ENCODE measurements at places on chromosomes 4 and X.

GRCh38 chr4:67616478-67616877 is 58.0 kb downstream of the STAP1 start:
- H3K36me3 ChIP-seq = peaks cover 21% of the 10 kb centered on the region
- H3K4me1 ChIP-seq = peaks cover 6% of the 10 kb centered on the region
- H3K27me3 ChIP-seq = no peaks in the 10 kb centered on the region
- no peak overlapping the region for H3K27ac ChIP-seq
- no peak overlapping the region for H3K4me3 ChIP-seq

DNA sequence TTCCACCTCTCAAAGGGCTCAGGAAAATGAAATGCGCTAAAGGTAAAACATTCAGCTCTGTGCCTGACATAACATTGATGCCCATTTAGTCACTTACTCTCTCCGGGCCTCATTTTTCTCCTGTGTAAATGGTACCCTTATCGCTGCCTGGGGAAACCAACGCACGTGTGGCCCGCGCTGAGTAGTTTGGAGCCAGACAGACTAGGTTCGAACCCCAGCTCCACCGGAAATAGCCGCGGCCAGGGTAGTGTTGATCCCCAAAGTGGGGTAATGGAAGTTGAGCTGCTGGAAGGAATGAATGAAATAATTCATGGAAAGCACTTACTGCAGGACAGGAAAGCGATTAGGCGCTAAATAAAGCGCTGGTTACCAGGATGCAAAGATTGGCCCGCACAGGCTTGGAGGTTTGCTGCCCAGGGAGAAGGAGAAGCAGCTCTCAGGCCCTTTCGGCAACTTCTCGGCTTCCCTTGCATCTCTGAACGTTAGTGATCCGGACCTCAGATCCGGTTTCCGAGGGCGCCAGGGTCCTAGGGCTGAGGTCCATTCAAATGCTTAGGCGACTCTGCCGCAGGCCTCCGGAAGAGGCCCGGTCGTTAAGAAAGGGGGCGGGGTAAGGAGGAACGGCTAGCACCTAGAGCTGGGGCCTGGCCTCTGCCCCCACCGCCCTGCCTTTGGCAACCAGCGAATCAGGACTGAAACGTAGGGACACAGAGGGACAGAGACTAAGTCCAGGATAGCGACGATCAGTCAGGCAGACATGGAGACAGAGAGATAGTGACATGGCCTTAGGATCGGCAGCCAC is 13.3 kb downstream of the NKX3-2 start:
- no peaks in the 10 kb centered on the region for H3K36me3 ChIP-seq
- no peak overlapping the region for H3K4me3 ChIP-seq
- H3K27me3 ChIP-seq = peaks cover 31% of the 10 kb centered on the region

- H3K27ac ChIP-seq = no peak overlapping the region
- H3K27me3 ChIP-seq = no peaks in the 10 kb centered on the region
- H3K36me3 ChIP-seq = no peaks in the 10 kb centered on the region
- peaks cover 18% of the 10 kb centered on the region for H3K4me1 ChIP-seq
- DNase-seq = no peak
- H3K4me3 ChIP-seq = no peak overlapping the region
Measured at GRCh38 chrX:136214551-136214950, 36.6 kb downstream of the MAP7D3 start.

DNA sequence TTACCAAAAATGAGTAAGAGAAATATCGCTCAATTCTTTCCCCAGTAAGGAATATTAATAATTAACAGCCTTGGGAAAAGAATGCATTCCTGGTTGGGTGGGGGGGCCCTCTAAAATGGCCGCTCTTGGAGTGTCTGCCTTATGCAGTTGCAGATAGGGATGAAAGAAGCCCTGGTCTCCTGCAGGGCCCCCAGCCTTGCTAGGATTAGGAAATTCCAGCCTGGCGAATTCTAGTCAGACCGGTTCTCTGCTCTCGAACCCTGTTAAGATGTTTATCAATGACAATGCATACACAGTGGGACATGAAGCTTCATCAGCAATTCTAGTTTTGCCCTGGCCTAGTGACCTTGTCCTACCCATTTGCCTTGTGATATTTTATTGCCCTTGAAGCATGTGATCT is 1047.7 kb upstream of the GRID2 start:
- no peak overlapping the region for H3K4me3 ChIP-seq
- DNase-seq = no peak
- no peaks in the 10 kb centered on the region for H3K4me1 ChIP-seq
- no peaks in the 10 kb centered on the region for H3K27me3 ChIP-seq
- H3K27ac ChIP-seq = no peak overlapping the region
